Common myeloid progenitor, CD34-positive (primary cell): ENCODE measurements at places on chromosomes 5 and 9.

GRCh38 chr9:130448771-130449603 lies 4.2 kb downstream of the ASS1 start:
- no peak overlapping the region for H3K4me3 ChIP-seq
- DNase-seq = no peak
- H3K36me3 ChIP-seq = no peaks in the 10 kb centered on the region
- peaks cover 5% of the 10 kb centered on the region for H3K27me3 ChIP-seq
- H3K27ac ChIP-seq = no peak overlapping the region

DNA sequence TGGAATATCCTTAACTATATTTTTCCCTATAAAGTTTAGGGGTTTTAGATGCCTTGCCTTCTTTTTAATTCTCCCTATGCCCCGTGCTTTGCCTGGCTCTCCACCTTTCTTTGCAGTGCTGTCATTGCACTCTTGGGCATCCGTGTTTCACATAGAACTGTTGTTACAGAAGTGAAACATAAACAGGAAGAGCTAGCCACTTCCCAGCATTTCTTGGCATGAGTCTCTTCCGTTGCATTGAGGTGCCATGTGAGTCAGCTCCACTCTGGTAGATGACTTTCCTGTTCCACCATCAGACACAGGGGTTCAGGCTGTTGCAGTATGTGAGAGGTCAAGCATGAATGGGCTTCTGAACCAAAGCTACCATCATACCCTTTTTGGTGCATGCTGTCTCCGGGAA lies 73.4 kb downstream of the ANGPTL2 start:
- no peaks in the 10 kb centered on the region for H3K36me3 ChIP-seq
- H3K4me3 ChIP-seq = peak overlapping the region; percentile 20
- peak; percentile 74 for DNase-seq

DNA sequence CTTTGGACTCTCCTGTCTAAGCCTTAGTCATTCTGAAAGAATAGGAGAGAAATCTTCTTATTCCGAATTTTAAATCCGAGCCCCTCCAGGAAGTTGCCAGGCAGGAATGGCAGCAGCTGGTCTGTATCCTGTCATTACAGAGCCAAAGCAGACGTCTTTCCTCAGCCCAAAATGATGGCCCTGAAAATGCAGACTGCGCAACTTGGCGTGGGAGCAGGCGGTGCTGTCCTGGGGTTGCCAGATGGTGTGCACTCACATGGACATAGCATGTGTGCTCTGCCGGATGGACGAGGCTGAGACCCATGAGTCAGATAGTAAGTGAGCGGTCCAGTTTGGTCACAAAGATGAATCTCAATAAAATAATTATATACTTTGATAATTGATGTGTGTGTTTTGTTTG lies 410.4 kb downstream of the KCTD16 start:
- no peaks in the 10 kb centered on the region for H3K36me3 ChIP-seq
- H3K4me1 ChIP-seq = no peaks in the 10 kb centered on the region
- no peak overlapping the region for H3K27ac ChIP-seq
- no peaks in the 10 kb centered on the region for H3K27me3 ChIP-seq
- DNase-seq = no peak
- no peak overlapping the region for H3K4me3 ChIP-seq

GRCh38 chr9:85108229-85108628 lies 438.7 kb downstream of the NTRK2 start:
- H3K27me3 ChIP-seq = no peaks in the 10 kb centered on the region
- no peaks in the 10 kb centered on the region for H3K36me3 ChIP-seq
- no peak overlapping the region for H3K27ac ChIP-seq
- no peak for DNase-seq
- H3K4me3 ChIP-seq = no peak overlapping the region

- DNase-seq = no peak
- no peak overlapping the region for H3K4me3 ChIP-seq
- H3K27me3 ChIP-seq = no peaks in the 10 kb centered on the region
- peaks cover 7% of the 10 kb centered on the region for H3K4me1 ChIP-seq
- H3K27ac ChIP-seq = no peak overlapping the region
- no peaks in the 10 kb centered on the region for H3K36me3 ChIP-seq
Measured at GRCh38 chr9:104961701-104962359, 33.9 kb upstream of the ABCA1 start.

GRCh38 chr9:3850098-3850497 lies 324.3 kb upstream of the RFX3 start:
- no peaks in the 10 kb centered on the region for H3K4me1 ChIP-seq
- no peaks in the 10 kb centered on the region for H3K36me3 ChIP-seq
- DNase-seq = no peak
- H3K27ac ChIP-seq = no peak overlapping the region

DNA sequence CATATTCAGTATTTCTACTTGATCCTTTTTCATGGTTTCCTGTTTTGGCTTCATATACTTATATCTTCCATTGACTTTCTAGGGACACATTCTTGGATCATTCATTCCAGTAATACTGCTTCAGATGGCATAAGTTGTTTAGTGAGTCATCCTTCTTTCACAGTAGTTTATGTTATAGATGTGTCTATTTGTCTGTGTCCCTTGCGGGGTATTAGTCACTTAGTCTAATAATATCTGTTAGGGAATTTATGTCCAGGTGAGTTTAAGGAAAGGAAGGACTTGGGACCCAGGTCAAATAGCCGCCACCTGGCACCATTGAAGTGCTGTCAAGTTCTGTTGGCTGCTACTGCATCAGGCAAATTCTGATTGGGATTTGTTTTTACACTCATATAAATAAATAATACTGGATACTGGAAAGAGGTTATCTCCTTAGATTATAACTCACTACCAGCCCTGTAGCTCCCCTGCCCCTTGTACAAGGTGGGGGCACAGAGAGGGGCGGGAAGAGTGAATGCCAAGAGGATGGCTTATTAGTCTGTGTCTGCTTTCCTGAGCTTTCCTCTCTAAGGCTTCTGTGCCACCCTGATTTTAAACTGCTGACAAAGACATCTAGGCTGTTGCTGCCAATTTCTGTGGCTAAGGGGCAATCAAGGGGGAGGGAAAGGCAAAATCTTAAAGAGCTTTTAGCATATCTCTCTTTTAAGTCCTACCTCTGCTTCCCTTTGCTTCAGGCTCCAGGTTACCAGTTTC lies 64.9 kb downstream of the CDC42SE2 start:
- H3K4me3 ChIP-seq = no peak overlapping the region
- H3K4me1 ChIP-seq = peaks cover 9% of the 10 kb centered on the region
- H3K36me3 ChIP-seq = no peaks in the 10 kb centered on the region
- peak overlapping the region; percentile 59 for H3K27ac ChIP-seq
- H3K27me3 ChIP-seq = no peaks in the 10 kb centered on the region

- H3K27ac ChIP-seq = no peak overlapping the region
- DNase-seq = no peak
- no peaks in the 10 kb centered on the region for H3K4me1 ChIP-seq
- H3K27me3 ChIP-seq = no peaks in the 10 kb centered on the region
Measured at GRCh38 chr5:83265318-83265717, 188.0 kb downstream of the XRCC4 start.

DNA sequence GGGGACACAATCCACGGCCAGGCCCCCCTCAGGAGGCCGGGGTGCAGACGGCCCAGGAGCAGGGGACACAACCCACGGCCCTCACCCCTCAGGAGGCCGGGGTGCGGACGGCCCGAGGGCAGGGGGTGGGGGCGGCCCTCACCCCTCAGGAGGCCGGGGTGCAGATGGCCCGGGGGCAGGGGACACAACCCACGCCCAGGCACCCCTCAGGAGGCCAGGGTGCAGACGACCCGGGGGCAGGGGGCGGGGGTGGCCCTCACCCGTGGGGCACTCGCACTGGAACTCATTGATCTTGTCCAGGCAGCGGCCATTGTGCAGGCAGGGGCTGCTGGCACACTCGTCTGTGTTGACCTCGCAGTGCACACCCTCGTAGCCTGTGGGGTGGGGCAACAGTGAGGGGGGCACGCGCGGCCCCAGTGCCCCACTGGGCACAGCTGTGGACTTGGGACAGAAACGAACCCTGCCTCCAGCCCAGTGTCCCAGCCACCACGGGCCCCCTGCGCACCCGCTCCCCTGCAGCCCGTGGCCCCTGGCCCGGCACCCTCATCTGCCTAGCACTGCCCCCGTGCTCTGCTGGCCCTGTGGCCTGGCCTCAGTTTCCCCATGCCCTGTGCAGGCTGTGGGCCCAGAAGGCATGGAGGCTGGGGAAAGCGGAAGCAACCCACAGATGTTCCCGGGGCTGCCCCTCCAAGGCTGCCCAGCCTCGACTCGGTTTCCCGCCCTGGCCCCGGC lies 28.7 kb downstream of the NOTCH1 start:
- peaks cover 94% of the 10 kb centered on the region for H3K36me3 ChIP-seq
- no peak for DNase-seq
- H3K4me3 ChIP-seq = no peak overlapping the region
- no peaks in the 10 kb centered on the region for H3K27me3 ChIP-seq

DNA sequence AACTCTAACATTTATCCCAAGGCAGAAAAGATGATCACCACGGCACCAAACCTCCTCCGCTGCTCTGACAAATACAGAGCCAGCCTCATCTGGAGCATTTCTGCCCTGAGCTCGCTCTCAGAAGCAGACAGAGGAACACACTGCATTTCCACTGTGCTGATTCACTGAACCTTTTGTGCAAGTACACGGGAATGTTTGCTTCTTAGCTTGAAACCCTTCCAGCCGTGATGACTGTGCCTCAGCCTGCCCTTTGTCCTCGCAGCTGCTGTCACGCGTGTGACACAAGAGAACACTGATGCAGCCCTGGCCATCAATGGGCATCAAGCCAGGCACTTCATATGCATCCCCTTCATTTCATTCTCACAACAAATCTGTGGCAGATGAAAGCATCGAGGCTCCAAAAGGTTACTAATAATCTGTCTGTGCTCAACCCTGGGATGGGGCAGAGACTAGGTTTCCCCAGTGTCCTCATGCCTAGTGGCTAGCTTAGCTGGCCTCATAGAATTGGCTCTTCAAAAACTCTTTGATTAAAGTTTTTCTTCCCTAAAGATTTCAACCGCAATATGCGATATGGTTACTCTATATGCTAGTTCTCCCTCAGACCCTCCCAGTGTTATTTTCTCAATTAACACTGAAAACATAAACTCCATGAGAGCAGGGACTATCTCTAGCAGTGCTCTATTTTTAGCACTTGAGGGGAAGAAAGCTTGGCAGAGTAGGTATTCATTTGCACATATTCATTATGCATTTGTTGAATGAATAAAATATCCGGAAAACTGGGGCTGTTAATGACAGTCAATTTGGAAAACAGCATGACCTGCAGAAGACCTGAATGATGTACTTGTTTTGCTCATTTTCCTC lies 7.3 kb downstream of the CDC14B start:
- H3K4me3 ChIP-seq = no peak overlapping the region
- no peak overlapping the region for H3K27ac ChIP-seq
- no peaks in the 10 kb centered on the region for H3K4me1 ChIP-seq
- DNase-seq = peak; percentile 9

GRCh38 chr5:11128021-11128420 lies 367.0 kb upstream of the DAP start:
- no peaks in the 10 kb centered on the region for H3K27me3 ChIP-seq
- H3K4me1 ChIP-seq = no peaks in the 10 kb centered on the region
- no peaks in the 10 kb centered on the region for H3K36me3 ChIP-seq
- no peak overlapping the region for H3K27ac ChIP-seq
- no peak overlapping the region for H3K4me3 ChIP-seq

DNA sequence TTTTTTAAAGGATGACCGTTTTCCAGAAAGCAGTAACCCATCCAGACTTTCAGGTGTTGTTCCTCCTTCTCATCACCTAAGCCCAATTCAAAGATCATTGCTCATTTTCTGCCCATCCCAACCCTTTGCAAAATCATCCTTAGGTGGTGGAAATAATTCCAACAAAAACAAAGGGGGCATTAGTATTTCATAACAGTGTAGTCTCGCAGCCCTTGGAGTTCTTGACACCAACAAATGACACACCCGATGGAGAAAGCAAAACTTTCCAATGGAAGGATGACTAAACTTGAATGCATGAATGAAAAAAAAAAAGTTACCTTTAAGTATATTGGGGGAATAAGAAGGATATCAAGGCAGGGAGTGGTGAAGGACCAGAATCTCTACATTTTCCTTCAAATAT lies 117.0 kb downstream of the PAPPA start:
- H3K27ac ChIP-seq = no peak overlapping the region
- no peaks in the 10 kb centered on the region for H3K4me1 ChIP-seq
- no peak overlapping the region for H3K4me3 ChIP-seq
- H3K27me3 ChIP-seq = peaks cover 2% of the 10 kb centered on the region
- H3K36me3 ChIP-seq = no peaks in the 10 kb centered on the region
- DNase-seq = no peak

DNA sequence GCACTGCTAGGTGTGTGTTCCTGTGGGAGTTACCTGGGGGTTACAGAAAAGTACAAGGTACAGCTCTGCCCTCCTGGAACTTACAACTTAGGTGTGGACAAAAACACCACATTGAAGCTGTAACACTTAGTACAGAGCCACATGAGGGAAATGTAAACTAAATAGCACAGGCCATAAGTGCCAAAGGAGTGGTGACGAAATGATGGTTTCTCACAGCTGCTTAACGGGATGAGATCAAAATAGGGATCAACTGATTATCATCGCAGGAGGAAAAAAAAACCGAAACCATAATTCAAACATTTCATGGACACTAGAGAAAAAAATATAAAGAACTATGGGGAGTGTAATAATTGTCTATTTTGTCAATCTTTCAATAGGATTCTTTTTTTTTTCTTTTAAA lies 5.9 kb downstream of the LIX1 start:
- H3K4me1 ChIP-seq = peaks cover 6% of the 10 kb centered on the region
- H3K36me3 ChIP-seq = no peaks in the 10 kb centered on the region
- H3K4me3 ChIP-seq = no peak overlapping the region
- no peak overlapping the region for H3K27ac ChIP-seq
- no peaks in the 10 kb centered on the region for H3K27me3 ChIP-seq

GRCh38 chr5:151288180-151288579 lies 15.4 kb downstream of the SLC36A3 start:
- no peaks in the 10 kb centered on the region for H3K4me1 ChIP-seq
- H3K27ac ChIP-seq = no peak overlapping the region
- no peaks in the 10 kb centered on the region for H3K36me3 ChIP-seq
- no peak overlapping the region for H3K4me3 ChIP-seq

DNA sequence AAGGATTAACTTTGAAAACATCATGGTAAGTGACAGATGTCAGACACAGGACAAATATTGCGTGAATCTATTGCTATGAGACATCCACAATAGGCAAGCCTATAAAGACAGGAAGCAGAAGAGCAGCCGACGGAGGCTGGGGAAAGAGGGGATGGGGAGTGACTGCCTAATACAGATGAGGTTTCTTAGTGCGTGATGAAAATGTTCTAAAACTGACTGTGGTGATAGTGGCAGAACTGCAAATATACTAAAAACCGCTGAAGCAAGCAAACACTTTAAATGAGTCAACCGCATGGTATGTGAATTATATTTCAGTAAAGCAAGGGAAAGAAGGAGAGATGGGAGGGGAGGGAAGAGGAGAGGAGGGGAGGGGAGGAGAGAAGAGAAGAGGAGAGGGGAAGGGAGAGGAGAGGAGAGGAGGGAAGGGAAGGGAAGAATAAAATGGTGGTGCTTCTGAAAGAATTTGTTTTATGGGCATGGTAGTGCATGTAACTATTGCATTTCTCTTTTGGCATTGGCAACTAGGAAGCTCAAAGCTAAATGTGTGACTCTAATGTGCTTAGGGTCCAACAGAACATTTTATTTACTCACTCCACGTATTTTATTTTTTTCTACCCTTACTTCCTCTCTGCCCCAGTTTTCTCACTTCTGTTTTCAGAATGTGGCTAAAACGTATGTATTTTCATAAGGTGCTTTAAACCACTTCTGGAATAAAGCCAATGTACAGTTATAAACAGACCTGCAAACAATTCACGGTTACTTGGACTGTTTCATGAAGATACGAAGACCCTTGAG lies 21.3 kb downstream of the AKNA start:
- peaks cover 29% of the 10 kb centered on the region for H3K36me3 ChIP-seq
- H3K4me1 ChIP-seq = peaks cover 82% of the 10 kb centered on the region
- no peaks in the 10 kb centered on the region for H3K27me3 ChIP-seq
- DNase-seq = peak; percentile 72
- no peak overlapping the region for H3K4me3 ChIP-seq

GRCh38 chr5:149429839-149430721 lies 51.0 kb upstream of the IL17B start:
- no peaks in the 10 kb centered on the region for H3K27me3 ChIP-seq
- peak; percentile 74 for DNase-seq
- peaks cover 49% of the 10 kb centered on the region for H3K4me1 ChIP-seq
- no peak overlapping the region for H3K4me3 ChIP-seq
